ENCODE measurements at places on chromosomes 5 and 9.

DNA sequence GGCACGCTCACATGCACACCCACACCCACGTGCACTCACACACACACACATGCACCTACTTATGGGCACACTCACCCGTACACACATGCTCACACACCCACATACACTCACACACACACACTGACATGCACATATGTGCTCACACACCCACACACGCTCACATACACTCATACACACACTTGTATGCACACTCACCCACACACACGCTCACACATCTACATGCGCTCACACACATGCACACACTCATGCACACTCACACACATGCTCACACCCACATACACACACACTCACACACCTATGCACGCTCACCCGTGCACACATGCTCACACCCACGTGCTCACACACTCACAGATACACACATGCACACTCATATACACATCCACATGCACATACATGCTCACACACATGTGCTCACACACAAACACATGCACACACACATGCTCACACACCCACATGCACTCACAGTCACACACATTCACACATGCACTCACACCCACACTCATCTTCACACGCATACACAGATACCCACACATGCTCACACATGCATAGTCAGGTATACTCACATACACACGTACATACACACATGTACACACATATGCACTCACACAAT is 138.3 kb downstream of the OLFM1 start:
- DNase-seq = no peak

- DNase-seq = peak; percentile 37
Measured at GRCh38 chr9:70504834-70505233, 90.4 kb upstream of the KLF9 start.

GRCh38 chr9:744790-745484 is 96.6 kb upstream of the DMRT1 start:
- DNase-seq = no peak

- no peak for DNase-seq
Measured at GRCh38 chr5:149100331-149100730, 37.5 kb upstream of the SH3TC2 start.

GRCh38 chr9:131630205-131630831 is 85.0 kb downstream of the PRRT1B start:
- no peak for DNase-seq

DNA sequence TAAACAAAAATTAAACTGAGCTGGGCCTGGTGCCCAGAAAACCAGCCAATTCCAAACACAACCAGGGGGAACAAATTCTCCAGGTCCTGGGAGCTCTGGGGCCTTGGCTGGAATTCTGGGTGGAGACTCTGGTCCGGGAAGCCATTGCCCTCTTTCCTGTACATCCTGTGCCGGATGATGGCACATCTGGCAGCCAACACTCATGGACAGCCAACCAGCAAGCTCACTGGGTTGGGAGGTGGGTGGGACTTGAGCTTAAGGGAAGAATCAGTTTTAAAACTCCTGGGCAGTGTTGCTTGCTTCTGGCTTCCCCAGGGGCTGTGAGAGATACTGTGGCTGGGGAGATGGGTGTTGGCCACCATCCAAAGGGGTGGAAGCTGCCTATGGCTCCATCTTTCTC is 56.1 kb downstream of the PCDH1 start:
- no peak for DNase-seq

- no peak for DNase-seq
Measured at GRCh38 chr5:172102913-172103626, 85.0 kb downstream of the STK10 start.

GRCh38 chr5:142881076-142881783 is 111.1 kb downstream of the ARHGAP26 start:
- DNase-seq = peak; percentile 91

DNA sequence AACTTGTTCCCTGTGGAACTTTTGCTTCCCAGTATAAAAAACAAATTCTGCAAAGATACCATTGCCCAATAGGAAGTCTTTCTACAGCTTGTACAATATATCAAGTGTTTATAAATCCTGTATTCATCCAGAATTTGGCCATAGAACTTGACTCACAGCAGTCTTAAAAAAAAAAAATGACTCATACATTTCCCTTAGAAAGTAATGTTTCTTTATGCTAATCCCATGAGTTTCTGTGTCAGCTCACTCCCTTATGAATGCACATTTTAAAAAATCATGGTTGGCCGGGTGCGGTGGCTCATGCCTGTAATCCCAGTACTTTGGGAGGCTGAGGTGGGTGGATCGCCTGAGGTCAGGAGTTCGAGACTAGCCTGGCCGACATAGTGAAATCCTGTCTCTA is 89.3 kb upstream of the DMRT1 start:
- peak; percentile 38 for DNase-seq

- DNase-seq = no peak
Measured at GRCh38 chr5:142391058-142391845, 66.4 kb upstream of the SPRY4 start.

DNA sequence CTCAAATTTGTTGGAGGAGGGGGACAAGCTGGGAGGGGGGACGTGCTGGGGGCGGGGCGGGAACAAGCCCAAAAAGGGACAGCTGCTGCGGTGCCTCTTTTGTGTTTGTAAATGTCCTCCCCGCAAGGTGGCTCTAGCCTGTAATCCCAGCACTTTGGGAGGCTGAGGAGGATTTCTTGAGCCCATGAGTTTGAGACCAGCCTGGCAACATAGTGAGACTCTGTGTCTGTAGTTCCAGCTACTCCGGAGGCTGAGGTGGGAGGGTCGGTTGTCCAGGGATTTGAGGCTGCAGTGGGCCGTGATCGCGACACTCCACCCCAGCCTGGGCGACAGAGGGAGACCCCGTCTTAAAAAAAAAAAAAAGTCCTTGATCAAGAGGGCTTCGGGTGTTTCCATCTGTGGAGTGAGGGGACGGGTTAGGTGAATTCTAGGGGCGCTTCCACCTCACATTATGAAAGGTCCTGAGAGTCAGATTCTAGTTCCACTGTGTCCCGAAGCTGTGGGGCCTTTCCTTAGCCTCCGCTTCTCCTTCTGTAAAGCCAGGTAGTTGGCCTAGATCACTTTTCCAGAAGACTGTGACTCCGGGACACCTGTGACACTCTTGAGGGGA is 779 bp upstream of the CTNNA1 start:
- no peak for DNase-seq

- DNase-seq = peak; percentile 15
Measured at GRCh38 chr5:34957857-34958690, 28.7 kb downstream of the DNAJC21 start.

DNA sequence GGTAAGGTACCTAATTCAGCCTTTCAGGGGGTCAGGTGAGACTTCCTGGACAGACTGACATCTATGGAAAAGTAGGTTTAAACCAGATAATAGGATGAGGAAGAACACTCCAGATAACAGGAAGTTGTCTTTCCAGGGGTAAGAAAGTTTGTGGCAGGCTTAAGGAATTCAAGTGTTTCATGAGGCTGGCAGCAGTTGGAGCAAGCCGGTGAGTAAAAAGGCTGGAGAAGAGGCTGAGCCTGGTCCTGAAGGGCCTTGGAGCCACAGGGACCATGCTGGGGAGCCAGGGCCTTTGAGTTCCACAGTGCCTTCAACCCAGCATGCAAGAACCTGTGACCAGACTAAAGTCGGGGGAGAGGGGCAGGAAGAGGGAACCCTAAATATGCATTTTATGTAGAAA is 353.4 kb downstream of the SPOCK1 start:
- no peak for DNase-seq

- peak; percentile 42 for DNase-seq
Measured at GRCh38 chr9:132002643-132003318, 76.9 kb downstream of the MED27 start.

DNA sequence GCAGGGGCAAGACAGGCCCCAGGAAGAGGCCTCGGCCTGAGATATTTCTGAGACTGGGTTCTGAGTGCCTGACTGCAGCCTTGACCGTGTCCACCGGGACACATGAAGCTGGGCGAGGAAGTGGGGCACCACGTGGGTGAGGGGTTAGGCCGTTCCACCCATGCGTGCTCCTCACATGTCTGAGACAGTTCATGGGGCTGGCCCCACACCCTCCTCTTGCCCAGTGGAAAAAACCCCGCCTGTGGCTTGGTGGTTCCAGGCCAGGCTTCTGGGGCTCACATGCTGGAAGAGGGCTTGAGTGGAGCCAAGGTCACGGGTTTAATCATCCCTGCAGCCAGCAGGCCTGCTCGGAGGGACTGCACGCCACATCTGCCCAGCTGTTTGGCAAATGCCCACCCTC is 11.4 kb downstream of the HMCN2 start:
- no peak for DNase-seq

- DNase-seq = no peak
Measured at GRCh38 chr5:61023131-61023530, 78.1 kb downstream of the NDUFAF2 start.

- DNase-seq = peak; percentile 7
Measured at GRCh38 chr5:142808878-142809598, 38.9 kb downstream of the ARHGAP26 start.

DNA sequence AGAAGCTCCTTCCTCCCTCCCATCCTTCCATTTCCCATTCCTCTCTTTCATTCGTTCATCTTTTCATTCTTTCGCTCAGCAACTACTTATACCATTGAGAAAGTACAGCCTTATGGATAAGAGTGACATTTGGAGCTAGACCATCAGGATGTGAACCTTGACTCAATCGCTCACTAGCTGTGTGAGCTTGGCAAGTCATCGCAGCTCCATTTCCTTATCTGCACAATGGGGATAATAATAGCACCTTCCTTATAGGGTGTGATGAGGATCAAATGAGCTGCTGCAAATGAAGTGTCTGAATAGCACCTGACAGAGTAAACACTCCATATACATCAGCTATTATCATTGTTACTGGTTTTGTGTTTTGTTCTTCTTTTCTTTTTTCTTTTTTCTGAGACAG is 28.1 kb upstream of the SYNPO start:
- DNase-seq = no peak

GRCh38 chr5:38742821-38743220 is 103.0 kb upstream of the OSMR start:
- no peak for DNase-seq

- DNase-seq = no peak
Measured at GRCh38 chr5:159768243-159768642, 148.0 kb upstream of the ADRA1B start.

GRCh38 chr5:52015760-52016159 is 632.5 kb downstream of the ISL1 start:
- no peak for DNase-seq

GRCh38 chr5:150065886-150066285 is 20.5 kb downstream of the CSF1R start:
- no peak for DNase-seq

- DNase-seq = no peak
Measured at GRCh38 chr5:94374336-94374735, 244.1 kb downstream of the KIAA0825 start.

DNA sequence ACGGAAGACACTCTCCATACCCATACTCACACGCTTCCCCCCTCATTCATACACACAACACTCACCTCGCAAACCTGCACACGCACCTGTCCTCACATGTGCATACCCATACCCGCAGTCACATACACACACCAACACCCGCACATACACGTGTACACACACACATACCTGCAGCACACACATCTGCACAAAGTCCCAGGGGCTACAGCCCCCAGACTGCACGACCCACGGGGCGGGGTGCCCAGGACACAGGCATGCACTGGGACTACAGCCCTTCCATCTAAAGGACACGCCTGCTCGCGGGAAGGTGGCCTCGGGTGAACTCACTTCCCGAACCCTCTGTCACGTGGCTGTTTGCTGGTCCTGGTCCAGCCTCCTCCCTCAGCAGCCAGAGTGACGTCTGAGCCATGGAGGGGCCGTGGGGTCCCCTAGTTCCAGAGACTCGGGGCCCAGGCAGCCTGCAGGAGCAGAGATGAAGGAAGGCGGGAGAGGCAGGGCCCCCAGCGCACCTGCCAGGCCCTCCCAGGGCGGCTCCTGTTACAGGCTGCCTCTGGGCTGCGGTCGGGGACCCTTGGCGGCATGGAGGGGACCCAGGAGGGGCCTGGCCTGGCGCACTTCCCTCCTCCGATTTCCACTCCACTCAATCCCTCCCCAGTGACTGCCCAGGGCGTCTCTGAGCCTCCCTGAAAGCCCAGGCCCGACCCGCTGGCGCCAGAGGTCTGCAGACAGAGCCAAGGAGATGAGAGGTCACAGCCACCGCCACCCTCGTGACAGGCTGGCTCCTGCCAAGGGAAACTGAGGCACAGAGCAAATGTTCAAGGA is 8.1 kb downstream of the SLC12A7 start:
- no peak for DNase-seq

DNA sequence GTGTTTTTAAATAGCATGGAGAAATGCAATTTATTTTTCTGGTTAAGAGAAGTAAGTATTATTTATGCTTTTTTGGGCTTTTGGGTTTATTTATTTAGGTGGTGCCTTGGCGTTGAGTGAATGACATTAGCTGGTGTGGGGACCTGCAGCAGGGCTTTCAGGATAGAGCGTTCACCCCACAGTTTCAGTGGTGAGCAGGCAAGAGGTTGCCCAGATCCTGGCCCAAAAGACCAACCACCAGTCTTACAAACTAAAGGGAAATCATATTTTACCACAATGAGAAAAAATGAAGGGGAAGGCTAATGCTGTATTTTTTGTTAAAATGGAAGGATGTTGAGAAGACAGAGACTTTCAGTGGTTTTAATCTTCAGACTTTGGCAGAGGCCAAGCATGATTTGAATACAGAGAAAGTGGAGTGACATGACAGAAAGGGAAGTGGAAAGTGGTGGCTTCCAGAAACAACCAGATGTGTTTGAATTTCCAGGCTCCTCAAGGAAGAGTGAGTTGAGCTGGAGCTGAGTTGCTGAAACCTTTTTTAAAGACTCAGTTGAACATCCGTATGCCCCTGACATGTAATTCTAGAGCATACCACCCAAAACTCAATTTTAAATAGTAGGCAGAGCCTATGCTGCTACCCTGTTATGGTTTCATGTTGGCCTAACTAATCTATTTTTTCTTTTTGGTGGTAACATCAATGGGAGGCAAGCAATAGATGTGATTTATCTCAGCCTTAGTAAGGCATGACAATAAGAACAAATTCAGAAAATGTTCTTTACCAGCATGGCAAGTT is 94.8 kb downstream of the AOPEP start:
- DNase-seq = no peak

DNA sequence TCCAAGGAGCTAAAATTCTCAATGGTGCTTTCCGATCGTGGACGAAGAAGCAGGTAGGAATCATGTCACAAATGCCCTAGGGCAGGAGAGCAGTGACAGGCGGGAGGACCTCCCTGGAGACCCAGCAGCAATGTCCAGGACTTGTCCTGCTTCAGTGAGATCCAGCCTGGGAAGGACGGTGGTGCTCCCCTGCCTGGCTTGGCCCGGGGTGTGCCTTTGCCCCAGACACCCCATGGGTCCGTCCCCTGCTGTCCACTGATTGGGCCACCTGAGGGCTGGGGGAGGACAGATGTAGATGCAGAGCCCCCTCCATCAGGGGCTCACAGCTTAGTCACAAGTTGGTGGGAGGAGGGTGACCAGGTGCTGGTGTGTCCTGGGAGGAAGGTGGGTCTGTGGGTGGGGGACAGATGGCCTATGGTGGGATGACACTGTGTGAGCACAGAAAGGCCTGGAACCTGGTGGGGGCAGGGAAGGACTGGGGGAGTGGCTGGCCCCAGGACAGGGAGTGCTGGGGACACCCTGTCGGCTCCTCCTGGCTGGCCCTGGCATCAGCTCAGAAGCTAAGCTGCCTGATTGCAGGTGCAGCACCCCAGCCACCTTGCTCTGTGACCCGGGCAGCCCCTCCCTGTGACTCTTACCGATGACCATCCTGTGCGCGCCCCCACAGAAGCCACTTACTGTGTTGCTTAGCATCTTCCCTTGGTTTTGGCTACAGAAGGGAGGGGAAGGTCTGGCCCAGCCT is 82.0 kb downstream of the PHF2 start:
- DNase-seq = no peak

- DNase-seq = no peak
Measured at GRCh38 chr9:108910402-108910801, 23.5 kb downstream of the ELP1 start.

GRCh38 chr9:37415011-37415719 is 7.3 kb upstream of the GRHPR start:
- peak; percentile 69 for DNase-seq

Data from AML-193 (cell line).